ENCODE measurements at places on chromosomes 1 and 21. TPM values are rescaled to one million over a fixed set of nuclear protein-coding genes. Genes with fewer than 3 reads are reported as not detected.

DNA sequence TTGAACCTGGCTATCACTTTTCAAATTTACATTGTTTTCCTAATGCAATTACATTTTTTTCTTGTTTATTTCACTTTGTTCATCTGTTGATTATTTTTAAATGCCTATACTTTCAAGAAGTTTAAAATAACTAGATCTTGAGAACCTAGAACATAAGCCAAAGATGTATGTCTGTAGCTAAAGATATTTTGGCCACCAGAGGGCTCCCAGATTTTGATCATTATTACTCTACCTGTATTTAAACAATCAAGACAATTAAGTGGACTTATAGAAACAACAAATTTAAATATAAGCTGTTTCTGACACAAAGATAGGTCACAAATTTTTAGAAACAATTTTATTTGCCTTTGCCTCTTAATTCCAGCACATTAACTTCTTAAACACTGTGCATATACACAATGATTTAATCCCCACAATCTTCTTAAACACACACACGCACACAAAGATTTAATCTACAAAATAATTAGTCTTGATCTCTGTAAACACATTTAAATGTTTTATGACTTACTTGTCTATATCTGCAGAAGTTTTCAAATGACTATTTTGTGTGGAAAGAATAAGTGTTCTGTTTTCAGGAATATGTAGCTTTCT lies 380.0 kb downstream of the DSCAM start:
- peak; percentile 22 for DNase-seq

- DNase-seq, result no peak
Observed at GRCh38 chr1:234546890-234547788, 62.8 kb downstream of the IRF2BP2 start.

DNA sequence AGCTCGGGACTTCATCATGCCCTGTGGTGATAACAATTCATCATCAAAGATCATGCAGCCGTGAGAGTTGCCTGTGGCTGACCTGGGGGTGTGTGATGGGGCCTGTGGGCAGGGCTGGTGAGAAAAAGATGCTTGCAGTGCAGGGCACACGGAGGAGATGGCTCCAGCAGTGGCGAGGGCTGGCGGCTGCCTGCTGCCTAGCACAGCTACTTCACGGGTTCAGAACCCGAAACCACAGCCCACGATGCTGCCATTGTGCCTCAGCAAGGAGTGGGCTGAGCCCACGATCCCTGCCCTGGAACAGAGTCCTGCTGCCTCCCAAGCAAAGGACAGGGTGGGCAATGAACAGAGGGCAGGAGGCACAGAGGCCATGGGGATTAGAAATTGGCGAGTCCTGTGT lies 631 bp upstream of the KRTAP10-9 start:
- no peak for DNase-seq

- no peak for DNase-seq
Observed at GRCh38 chr1:11858158-11858557, 587 bp downstream of the NPPB start.

- no peak for DNase-seq
Observed at GRCh38 chr1:212477680-212478466, 45.2 kb downstream of the NENF start.

- DNase-seq, result no peak
Observed at GRCh38 chr1:970973-971730, 4.9 kb downstream of the PLEKHN1 start.

GRCh38 chr1:53057127-53057526 lies 4.9 kb upstream of the PODN start:
- DNase-seq, result no peak

GRCh38 chr1:181759481-181759880 lies 276.2 kb downstream of the CACNA1E start:
- no peak for DNase-seq

DNA sequence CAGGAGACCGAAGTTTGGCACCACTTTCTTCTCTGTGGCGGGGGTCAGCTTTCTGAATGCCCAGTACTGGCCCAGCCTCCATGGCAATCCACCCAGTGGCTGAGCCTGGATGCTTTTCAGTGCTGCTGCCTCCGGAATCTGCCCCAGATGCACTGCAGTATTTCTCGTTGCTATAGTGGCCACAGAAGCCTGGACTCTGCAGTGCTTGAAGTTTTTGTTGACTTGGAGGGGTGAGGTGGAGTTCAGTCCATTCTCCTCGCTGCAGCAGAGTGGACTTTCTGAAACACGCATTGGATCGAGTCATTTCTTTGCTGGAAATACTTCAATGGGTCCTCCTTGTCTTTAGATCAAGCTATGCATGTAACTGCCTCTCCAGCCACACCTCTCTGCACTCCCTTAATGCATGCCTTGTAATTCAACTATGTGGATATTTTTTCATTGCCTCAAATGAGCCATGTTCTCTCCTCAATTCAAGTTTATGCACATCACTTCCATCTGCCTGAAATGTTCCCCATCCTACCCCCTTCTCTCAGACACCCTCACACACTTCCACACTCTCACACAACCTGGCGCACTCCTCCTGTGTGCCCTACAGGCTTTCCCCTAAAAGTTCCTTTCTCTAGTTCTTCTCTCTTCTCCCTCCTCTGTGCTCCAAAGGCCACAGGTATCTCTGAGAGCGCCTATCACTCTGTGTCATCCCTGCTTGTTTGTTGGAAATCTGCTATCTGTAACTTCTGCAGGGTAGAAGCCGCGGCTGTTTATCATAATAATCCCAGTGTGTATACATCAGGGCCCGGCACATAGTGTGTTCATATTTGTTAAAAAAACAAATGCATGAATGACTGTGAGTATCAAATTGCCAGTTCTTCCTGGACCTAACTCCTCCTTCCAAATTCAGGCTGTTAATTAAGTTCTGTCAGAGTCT lies 16.5 kb downstream of the ADAM30 start:
- no peak for DNase-seq

GRCh38 chr1:50973255-50973654 lies 3.2 kb downstream of the CDKN2C start:
- no peak for DNase-seq

- DNase-seq, result no peak
Observed at GRCh38 chr1:246332078-246332477, 175.0 kb downstream of the SMYD3 start.

DNA sequence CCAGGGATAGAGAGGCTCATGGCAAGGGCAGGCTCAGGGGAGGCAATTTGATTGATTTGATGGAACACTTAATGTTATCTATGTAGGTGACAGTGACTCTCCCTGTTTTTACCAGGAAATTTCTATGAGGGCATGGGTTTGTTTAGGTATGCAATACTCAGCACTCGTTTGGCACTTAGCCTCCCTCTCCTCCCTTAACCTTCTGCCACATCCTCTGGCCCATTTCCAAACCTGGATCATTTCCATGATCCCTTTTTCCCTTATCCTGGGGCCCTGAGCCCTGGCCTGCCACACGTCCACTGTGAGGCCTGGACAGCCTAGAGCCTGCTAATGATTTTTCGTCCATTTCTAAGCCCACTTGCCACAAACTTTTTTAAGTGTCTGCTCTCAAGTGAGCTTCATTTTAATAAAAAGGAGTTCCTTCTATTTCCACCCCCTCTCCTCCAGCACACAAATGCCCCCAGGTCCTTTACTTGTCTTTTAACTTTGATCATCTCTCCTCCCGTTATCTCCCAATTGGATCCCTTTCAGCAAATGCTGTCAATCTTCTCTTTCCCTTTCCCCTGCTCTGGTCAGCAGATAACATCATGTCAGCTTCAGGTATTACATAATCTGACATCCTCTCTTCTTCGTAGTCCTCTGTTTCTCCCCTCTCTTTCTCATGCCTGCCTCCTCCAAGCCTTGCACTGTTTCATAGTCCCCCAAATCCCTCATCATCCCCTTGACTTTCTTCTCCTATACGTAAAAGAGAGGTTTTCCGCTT lies 37.8 kb upstream of the GADD45A start:
- no peak for DNase-seq

- DNase-seq, result no peak
Observed at GRCh38 chr21:34948157-34948556, 100.9 kb downstream of the RUNX1 start.

DNA sequence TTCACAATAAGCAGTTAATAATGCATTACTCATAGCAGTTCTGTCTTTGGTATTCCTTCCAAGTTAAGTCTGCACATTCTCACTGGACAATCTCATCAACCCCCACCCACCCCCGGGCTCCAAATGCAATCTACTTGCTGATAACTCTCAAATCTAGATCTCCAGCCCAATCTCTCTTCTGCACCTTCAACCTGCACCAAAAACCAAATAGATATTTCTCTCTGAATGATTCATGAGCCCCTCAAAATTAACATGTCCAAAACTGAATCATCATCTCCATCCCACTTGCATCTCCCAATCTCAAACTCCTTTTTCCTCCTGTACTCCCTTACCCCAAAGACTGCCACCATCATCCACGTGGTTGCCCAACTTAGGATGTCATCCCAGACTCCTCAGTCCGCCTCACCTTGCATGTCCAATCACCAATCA lies 2.7 kb downstream of the DOCK7 start:
- DNase-seq, result no peak

- peak; percentile 70 for DNase-seq
Observed at GRCh38 chr1:201888282-201889089, at the start of gene SHISA4. TSS of gene SHISA4 (plus strand) at chr1:201888898. CDS start at chr1:201888995, 97 bp downstream.

DNA sequence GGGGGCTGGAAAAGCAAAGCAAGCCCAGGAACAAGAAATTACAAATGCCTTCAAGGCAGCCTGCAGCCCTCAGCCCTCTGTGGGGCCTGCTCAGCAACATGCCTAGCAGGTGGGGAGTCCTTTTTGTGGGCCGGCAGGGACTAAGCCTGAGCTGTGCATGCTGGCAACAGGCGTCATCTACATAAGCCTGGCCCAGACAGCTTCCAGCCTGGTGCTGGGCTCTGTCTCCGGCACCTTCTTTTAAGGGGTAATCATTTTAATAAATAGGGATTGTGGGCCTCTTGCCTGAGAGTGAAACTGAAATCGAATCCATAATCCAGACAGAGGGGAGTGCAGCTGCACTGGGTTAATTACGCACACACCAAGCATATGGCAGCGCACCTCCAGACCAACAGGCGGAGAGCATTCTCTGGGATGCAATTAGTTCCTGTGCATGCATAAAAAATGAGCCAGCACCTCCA lies 96.6 kb downstream of the DDX20 start:
- no peak for DNase-seq

DNA sequence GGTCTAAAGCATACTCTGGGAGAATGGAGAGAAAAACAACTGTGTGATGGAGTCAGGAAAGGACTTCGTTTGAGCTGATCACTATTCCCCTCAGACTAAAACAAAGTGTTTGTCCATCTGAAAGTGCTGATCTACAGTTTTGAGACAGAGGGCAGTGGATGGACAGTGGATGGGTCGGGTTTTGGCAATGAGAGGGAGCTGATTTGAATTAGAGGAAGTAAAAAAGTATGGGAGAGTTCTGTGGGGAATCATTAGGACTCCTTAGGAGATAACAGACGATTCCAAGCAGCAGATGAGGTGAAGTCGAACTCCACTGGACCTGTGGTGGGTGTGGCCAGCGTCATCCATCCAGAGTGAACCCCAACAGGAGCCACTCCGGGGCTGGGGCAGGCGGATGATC lies 62.3 kb downstream of the PTGS2 start:
- no peak for DNase-seq

DNA sequence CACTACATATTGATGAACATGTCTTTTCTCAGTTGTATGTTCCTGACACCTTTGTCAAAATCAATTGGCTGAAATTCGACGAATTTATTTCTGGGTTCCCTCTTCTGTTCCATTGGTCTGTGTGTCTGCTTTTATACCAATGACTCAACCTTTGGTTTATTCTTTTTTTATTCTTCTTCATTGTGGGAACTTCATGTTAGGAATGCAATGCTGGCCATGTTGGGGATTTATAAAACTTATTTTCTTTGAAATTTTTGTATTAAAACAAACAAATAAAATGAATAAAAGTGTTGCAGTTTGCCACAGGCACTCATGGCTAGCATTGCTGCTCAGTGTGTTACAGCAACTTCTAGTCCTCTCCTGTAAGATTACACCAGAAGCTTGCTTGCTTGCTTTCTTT lies 287.8 kb downstream of the DUSP10 start:
- DNase-seq, result no peak

TMEM39B gene
- 22.5 TPM for polyA plus RNA-seq

ABCG1 gene
- 7.6 TPM for polyA plus RNA-seq

CDA gene
- 4.6 TPM for polyA plus RNA-seq

FCRL5 gene
- 0.09 TPM for polyA plus RNA-seq
